ENCODE measurements at places on chromosomes 16 and 17. TPM values are rescaled to one million over a fixed set of nuclear protein-coding genes. Genes with fewer than 3 reads are reported as not detected.

CACNG5 gene
- total RNA-seq, result not detected

- H3K4me1 ChIP-seq, result no peaks in the 10 kb centered on the region
- H3K4me3 ChIP-seq, result no peak overlapping the region
- peaks cover 3% of the 10 kb centered on the region for H3K36me3 ChIP-seq
- H3K27me3 ChIP-seq, result no peaks in the 10 kb centered on the region
- no peak overlapping the region for H3K27ac ChIP-seq
- peak; percentile 50 for DNase-seq
Observed at GRCh38 chr17:17994271-17995069, 21.8 kb downstream of the DRC3 start.

AMFR gene
- total RNA-seq, result 163 TPM

DNA sequence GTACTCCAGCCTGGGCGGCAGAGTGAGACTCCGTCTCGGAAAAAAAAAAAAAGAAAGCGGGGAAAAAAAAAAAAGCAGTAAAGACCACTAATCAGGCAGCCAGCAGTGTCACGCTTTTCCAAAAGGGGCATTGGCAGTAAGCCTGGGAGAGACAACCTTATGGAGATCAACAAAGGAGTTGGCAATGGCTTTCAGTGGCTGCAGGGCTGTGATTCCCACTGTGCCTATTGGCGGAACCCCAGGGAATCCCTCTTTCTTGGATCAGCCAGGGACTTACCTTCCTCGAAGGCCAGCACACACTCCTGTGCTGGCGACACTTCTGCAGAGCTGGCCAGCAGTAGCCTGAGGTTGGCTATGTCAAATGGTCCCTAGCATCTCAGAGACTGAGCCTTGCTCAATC, 43.2 kb upstream of the ZFHX3 start:
- no peaks in the 10 kb centered on the region for H3K4me1 ChIP-seq
- no peaks in the 10 kb centered on the region for H3K36me3 ChIP-seq
- H3K27ac ChIP-seq, result no peak overlapping the region
- H3K4me3 ChIP-seq, result no peak overlapping the region
- H3K27me3 ChIP-seq, result no peaks in the 10 kb centered on the region

SDR42E1 gene
- total RNA-seq, result 15.0 TPM

TMEM235 gene
- not detected for total RNA-seq

DNA sequence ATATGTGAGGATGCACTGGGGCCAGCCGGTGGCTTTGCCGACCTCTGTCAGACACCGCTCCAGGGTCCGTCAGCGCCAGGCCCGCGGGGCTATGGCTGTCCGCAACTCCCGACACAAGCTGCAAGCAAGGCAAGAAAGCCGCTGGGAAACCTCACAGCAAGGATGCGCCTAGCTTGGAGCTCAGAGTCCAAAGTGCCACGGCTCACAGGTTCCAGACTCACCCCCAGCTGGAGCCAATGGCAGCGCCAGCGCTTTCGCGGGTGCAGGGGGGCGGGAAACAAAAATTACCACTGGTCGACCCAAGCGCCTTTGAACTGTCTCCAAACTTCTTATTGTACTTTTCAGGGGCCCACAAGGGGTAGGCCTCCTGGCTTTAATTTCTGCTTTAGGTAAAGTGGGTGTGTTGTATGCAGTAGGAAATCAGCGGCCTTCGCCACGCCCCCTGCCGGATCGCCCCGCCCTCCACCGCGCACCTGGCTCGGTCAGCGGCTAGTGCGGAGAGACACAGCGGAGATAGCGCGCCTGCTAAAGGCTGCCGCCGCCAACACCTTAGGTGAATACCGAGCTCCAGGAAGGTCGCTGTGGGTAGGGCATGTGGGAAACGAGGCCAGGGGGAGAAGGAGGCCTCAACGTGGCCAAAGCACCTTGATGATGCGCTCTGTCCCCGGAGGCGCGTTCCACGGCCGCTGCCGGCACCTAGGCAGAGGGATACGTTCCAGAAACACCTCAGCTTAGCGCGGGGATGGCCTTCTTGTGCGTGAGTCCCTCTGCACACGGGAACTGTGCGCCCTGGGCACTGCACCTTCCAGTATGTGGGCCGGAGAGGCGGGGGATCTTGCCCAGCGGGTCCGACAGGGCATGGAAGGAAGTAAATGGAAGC, 61.0 kb upstream of the RBL2 start:
- H3K36me3 ChIP-seq, result no peaks in the 10 kb centered on the region
- H3K4me3 ChIP-seq, result peak overlapping the region; percentile 44
- H3K27me3 ChIP-seq, result peaks cover 12% of the 10 kb centered on the region
- no peak overlapping the region for H3K27ac ChIP-seq

DNA sequence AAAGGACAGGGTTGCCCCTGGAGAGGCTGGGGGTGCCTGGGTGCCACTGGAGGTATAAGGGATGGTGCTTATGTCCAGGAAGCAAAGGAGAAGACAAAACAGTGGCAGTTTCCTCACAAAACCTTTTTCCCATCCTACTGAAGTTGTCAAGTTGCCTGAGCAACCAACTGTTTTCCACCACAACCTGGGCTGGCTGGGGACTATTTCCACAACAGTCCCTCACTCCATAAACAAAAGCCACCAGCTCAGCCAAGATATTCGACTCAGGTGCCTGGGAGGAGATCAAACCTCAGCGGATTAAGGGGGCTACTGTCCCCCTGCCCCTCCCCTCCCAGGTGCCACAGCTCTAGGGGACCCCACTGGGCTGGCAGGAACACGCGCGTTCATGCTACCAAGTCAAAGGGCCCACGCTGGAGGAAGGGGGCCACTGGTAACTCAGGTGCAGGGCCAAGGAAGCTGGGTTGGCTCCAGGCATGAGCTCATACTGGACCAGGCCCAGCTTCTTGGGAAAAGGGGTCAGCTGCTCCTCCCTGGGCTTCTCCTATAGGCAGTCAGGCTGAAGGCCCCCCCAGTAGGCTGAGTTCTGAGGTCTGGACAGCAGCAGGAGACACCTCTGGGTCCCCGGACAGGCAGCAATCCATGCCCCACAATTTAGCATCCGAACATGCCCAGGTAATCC, 45.7 kb upstream of the MRPS23 start:
- H3K4me3 ChIP-seq, result no peak overlapping the region
- no peaks in the 10 kb centered on the region for H3K27me3 ChIP-seq
- no peak for DNase-seq
- H3K27ac ChIP-seq, result peak overlapping the region; percentile 79
- no peaks in the 10 kb centered on the region for H3K36me3 ChIP-seq

GRCh38 chr16:19524616-19525384, 1.1 kb downstream of the CCP110 start:
- no peaks in the 10 kb centered on the region for H3K27me3 ChIP-seq
- H3K4me1 ChIP-seq, result peaks cover 13% of the 10 kb centered on the region
- H3K27ac ChIP-seq, result no peak overlapping the region
- H3K4me3 ChIP-seq, result peak overlapping the region; percentile 87
- DNase-seq, result peak; percentile 18

MYL11 gene
- not detected for total RNA-seq

DNA sequence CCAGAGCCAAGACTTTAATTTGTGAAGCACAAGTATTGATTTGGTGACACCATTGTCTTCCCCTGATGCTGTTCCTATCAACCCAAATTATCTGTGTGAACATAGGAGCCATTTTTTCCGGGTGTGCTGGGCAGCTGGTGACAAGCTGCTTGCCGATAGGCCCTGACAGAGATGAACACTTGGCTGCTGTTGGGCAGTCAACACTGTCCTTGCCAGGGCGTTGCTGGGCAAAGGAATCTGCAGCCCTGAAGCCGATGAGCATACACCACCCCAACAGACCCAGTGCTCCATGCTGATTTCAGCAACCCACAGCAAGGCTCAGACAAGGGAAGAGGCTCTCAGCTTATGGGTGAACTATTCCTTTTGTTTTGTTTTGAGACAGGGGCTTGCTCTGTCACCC, 105.4 kb downstream of the YPEL2 start:
- no peaks in the 10 kb centered on the region for H3K27me3 ChIP-seq
- DNase-seq, result no peak
- H3K36me3 ChIP-seq, result no peaks in the 10 kb centered on the region
- no peak overlapping the region for H3K4me3 ChIP-seq
- peaks cover 10% of the 10 kb centered on the region for H3K4me1 ChIP-seq
- no peak overlapping the region for H3K27ac ChIP-seq

ZPBP2 gene
- total RNA-seq, result not detected

DNA sequence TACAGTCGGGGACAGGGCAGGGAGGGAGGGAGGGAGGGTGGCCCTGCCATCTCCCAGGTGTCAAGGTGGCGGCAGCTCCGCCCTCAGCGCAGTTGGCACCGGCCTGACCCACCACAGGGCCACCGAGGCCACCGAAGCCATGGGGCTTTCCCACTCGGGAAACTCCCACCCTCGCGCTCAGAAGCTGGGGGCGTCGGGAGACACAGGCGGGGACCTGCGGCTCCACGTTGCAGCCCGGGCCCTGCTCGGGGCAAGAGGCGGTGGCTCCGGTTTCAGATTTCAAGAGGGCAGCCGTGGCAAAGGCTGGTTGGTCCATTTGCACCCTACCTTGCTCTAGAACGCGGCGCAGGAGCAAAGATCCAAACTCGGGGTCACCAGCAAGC, 544 bp downstream of the CYB561 start:
- peaks cover 12% of the 10 kb centered on the region for H3K4me1 ChIP-seq
- peak overlapping the region; percentile 53 for H3K27ac ChIP-seq
- H3K27me3 ChIP-seq, result no peaks in the 10 kb centered on the region
- no peaks in the 10 kb centered on the region for H3K36me3 ChIP-seq

DNA sequence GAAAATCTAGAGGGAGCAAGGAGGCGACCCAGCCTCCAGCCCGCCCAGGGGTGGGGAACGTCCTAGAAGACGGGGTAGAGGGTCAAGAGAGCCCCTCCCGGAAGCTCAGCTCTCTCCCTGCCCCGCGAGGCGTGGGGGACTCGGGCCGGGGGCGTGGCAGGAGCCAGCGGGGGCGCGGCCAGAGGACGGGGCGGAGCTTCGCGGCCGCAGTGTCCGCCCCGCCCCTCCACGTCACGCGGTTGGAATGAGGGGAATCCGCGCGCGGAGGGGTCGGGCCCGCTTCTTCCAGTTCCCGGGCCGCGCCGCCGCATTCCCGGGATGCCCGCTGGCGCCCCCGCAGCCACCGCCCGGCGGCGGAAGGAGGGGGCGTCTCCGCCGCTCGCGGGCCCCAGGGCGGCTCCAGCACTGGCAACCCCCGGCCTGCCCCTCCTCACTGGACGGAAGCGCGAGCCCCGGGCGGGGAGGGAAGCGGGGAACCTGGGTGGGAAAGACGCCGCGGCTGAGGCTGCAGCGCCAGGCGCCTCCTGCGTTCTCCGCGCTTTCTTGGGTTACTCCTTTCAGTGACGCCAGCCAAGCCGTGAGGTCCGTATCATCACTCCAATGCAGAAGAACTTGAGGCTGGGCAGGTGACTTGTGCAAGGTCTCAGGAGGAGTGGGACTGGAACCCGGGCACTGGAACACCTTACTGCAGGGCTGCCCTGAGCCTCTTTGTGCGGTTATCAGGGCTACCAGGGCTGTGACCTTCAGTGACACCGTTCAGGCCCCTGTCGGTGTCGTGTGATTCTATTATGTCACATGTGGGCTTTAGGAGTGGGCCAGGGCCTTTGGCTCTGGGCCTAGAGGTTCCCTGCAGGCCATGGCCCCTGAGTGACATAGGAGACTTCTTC, 4.3 kb downstream of the MYO1C start:
- H3K27me3 ChIP-seq, result no peaks in the 10 kb centered on the region
- peak; percentile 93 for DNase-seq
- peak overlapping the region; percentile 93 for H3K27ac ChIP-seq
- H3K36me3 ChIP-seq, result no peaks in the 10 kb centered on the region

DNA sequence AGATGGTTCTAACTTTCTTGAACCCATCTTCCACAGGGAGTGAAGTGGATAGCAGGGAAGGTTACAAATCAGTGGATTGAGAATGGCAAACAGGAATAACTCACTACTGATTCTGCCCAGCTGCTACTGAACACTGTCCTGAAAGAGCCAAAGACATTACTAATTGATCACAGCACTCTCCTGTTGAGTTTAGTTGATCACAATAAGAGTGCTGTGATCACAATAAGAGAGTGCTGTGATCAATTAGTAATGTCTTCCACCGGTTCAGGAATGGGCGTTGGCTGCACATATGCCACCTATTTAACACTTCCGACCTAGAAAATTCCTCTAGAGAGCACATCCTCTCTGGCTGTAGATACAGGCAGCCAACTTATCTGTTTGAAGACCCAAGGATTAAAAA, 11.4 kb downstream of the CFAP97D1 start:
- no peak overlapping the region for H3K27ac ChIP-seq
- no peaks in the 10 kb centered on the region for H3K27me3 ChIP-seq
- H3K4me1 ChIP-seq, result no peaks in the 10 kb centered on the region
- H3K36me3 ChIP-seq, result no peaks in the 10 kb centered on the region

GRCh38 chr17:4406386-4406785, 27.4 kb upstream of the SPNS3 start:
- DNase-seq, result no peak
- H3K27ac ChIP-seq, result no peak overlapping the region
- H3K36me3 ChIP-seq, result no peaks in the 10 kb centered on the region
- H3K27me3 ChIP-seq, result no peaks in the 10 kb centered on the region
- no peak overlapping the region for H3K4me3 ChIP-seq

- H3K36me3 ChIP-seq, result no peaks in the 10 kb centered on the region
- H3K4me1 ChIP-seq, result no peaks in the 10 kb centered on the region
- no peaks in the 10 kb centered on the region for H3K27me3 ChIP-seq
- H3K4me3 ChIP-seq, result no peak overlapping the region
- no peak for DNase-seq
Observed at GRCh38 chr16:25063865-25064264, 47.7 kb upstream of the LCMT1 start.
